SJSA1 (cell line): ENCODE measurements at places on chromosomes 4 and X. TPM values are rescaled to one million over a fixed set of nuclear protein-coding genes. Genes with fewer than 3 reads are reported as not detected.

EDA gene
- not detected in 2 replicates for total RNA-seq

COL25A1 gene
- 0.16 and 0.42 TPM in 2 replicates for total RNA-seq

ABLIM2 gene
- total RNA-seq, result 0.13 TPM in 1 of 2 replicates, not detected in the other

FABP2 gene
- total RNA-seq, result not detected in 2 replicates

RHOXF1 gene
- not detected in 2 replicates for total RNA-seq

FGF5 gene
- 2.5 and 6.4 TPM in 2 replicates for total RNA-seq

STAP1 gene
- total RNA-seq, result not detected in 2 replicates

ZAR1 gene
- not detected in 2 replicates for total RNA-seq

TBC1D25 gene
- total RNA-seq, result 6.5 and 24.1 TPM in 2 replicates

GLOD5 gene
- total RNA-seq, result not detected in 2 replicates

S100G gene
- total RNA-seq, result not detected in 2 replicates

ZNF330 gene
- 52.9 and 64.8 TPM in 2 replicates for total RNA-seq

DNA sequence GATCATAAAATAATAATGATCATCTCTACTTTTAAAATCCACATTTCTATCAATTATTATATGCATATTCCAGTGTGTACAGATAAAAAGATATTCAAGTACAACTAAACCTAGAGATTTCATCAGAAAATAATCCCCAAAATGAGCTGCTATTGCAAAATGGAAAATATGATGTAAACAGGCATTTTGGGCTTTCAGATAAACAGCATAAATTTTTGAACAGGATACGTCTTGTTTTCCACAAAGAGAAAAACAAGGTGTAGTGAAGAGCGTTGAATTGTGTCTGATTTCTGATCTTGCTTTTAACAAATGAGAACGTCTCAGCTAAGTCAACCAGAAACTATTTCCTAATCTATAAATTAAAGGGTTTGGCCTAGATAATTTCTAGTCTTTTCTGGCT lies 349.6 kb upstream of the FTHL17 start:
- no peak for DNase-seq
- no peaks in the 10 kb centered on the region for H3K27me3 ChIP-seq
- H3K27ac ChIP-seq, result no peak overlapping the region
- no peaks in the 10 kb centered on the region for H3K36me3 ChIP-seq

DNA sequence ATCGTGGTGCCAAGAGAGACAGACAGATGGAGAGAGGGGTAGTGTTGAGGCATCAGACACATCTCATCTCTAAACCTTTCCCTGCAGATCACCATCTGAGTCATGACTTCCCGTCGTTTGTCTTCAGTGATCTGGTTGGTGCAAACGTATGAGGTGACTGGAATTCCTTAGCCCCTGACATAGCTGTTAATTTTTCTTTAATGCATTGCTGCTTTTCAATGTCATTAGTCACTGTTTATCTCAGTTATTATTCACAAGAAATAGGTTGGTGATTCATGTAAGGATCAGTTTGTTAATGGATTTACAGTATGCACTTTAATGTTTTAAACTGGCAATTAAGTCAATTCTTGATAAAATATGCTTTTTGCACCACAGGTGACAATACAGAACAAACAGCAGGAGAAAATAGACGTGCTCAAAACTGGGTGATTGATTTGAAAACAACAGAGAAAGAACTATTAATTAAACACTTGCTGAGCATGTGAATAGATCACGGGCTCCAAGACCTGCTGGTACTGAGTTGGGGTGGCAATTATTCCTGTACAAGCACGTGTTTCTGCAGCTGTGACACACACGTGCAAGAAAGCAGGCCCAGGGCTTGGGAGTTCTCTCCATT lies 1.3 kb upstream of the TMEM154 start:
- peaks cover 14% of the 10 kb centered on the region for H3K4me1 ChIP-seq
- H3K27me3 ChIP-seq, result no peaks in the 10 kb centered on the region; the same call in 1 of the 2 replicates
- H3K27ac ChIP-seq, result no peak overlapping the region
- H3K4me3 ChIP-seq, result no peak overlapping the region

GRCh38 chr4:152460488-152460887 lies 75.4 kb downstream of the FBXW7 start:
- DNase-seq, result no peak
- H3K4me3 ChIP-seq, result no peak overlapping the region
- no peak overlapping the region for H3K27ac ChIP-seq
- H3K36me3 ChIP-seq, result no peaks in the 10 kb centered on the region

GRCh38 chr4:107006218-107006617 lies 29.9 kb downstream of the DKK2 start:
- H3K4me3 ChIP-seq, result no peak overlapping the region
- no peaks in the 10 kb centered on the region for H3K27me3 ChIP-seq
- H3K4me1 ChIP-seq, result no peaks in the 10 kb centered on the region
- H3K36me3 ChIP-seq, result no peaks in the 10 kb centered on the region
- DNase-seq, result no peak

DNA sequence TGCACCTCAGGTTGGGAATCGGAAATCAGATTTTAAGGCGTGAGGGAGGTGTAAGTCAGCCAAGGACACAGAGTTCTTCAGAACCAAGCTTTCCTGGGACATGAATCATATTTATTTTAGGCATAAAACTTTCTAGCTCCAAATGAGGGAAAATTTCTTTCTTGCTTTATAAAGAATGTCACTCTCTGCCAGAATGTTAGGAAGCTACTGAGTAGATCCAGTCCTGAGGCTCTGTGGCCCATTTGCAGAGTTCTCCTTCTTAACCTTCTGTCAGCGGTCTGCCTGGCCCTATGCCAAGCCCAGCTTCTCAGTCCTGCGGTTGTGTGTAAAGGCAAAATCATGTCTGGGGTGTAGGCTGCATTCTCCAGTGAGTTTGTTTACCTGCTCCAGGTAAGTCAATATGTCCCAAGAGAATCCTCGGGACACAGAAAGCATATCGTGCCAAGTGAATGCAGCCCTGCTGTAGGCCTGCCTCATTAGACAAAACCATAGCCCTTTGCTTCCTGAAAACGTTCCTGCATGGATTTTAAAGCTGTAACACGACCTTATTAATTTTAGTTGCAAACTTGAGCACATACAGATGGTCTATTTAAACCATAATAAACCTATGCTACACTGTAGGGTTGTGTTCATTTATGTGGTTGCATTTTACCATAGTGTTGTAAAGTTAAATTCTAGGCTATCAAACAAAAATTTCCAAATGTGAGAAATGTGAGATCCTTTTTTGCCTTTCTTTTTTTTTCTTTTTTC lies 29.2 kb upstream of the CCNI start:
- H3K27ac ChIP-seq, result no peak overlapping the region
- peaks cover 5% of the 10 kb centered on the region; the same call in 1 of the 2 replicates for H3K27me3 ChIP-seq
- H3K36me3 ChIP-seq, result no peaks in the 10 kb centered on the region
- no peaks in the 10 kb centered on the region for H3K4me1 ChIP-seq
- H3K4me3 ChIP-seq, result no peak overlapping the region

GRCh38 chr4:39664828-39665731 lies 26.4 kb upstream of the SMIM14 start:
- no peaks in the 10 kb centered on the region for H3K36me3 ChIP-seq
- peaks cover 10% of the 10 kb centered on the region for H3K4me1 ChIP-seq
- no peak overlapping the region for H3K4me3 ChIP-seq
- DNase-seq, result peak; percentile 27
- no peak overlapping the region for H3K27ac ChIP-seq

DNA sequence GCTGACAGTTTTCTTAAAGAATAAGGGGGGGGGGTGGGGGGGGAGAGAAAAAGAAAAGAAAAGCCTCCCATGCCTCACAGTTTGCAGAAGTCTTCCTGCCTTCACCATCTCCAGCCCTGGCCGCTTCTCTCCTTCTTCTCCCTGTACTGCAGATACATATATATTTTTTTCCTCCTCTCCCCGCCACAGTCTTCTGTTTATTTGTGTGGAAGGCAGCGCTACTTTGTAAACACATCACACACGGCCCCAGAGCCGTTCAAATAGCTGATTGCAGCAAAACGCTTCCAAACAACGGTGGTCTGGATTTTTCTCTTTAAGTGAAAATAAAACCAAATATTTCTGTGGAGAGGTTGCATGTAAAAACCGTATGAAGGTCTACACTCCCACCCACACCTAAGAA lies 732 bp downstream of the NLGN4X start:
- H3K4me1 ChIP-seq, result no peaks in the 10 kb centered on the region
- no peak for DNase-seq
- no peak overlapping the region for H3K27ac ChIP-seq
- no peaks in the 10 kb centered on the region for H3K27me3 ChIP-seq
- H3K36me3 ChIP-seq, result no peaks in the 10 kb centered on the region

GRCh38 chrX:53280331-53281320 lies 758 bp downstream of the IQSEC2 start:
- peaks cover 14% of the 10 kb centered on the region for H3K4me1 ChIP-seq
- H3K27me3 ChIP-seq, result no peaks in the 10 kb centered on the region
- H3K27ac ChIP-seq, result peak overlapping the region; percentile 43; the same call in 1 of the 2 replicates
- no peaks in the 10 kb centered on the region for H3K36me3 ChIP-seq

DNA sequence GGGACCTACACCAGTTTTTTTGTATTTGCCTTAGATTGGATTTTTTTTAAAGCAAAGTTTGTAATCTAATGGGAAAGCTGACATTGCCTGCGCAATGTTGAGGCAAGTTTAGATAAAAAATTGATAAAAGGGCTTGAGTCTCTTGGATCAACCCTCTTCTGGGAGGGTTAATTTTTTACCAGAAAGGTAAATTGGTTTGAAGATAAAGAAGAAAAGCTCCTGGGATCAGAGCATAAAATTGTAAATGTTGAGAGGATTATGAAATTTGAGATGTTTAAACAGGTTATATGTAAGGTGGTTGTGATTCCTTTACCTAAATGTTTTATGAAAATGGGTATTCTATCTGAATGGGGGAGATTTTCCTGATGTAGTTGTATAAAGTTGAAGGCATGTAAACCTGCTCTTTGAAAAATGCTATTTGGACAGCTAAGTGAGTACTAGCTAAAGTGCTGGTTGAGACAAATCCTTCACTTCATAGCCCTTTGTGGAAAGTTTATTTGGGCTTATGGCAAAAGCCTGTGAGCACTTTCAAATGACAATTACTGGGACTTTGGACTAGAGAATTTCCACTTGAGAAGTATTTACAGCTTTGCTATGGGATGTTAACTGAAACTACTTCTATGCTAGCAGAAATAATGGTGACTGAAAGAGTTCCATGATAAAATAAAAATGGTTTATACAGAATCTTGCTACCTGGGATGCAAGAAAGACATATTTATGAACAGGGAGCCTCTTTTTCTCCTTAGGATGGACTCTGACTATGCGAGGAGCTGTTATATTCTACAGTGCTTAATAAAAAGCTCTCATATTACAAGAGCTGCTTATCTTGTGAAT lies 56.2 kb downstream of the UGT2B10 start:
- H3K27me3 ChIP-seq, result no peaks in the 10 kb centered on the region
- no peak for DNase-seq
- H3K36me3 ChIP-seq, result no peaks in the 10 kb centered on the region
- no peak overlapping the region for H3K27ac ChIP-seq
- no peaks in the 10 kb centered on the region for H3K4me1 ChIP-seq
- H3K4me3 ChIP-seq, result no peak overlapping the region

GRCh38 chr4:84958434-84958833 lies 8.1 kb downstream of the WDFY3 start:
- no peak for DNase-seq
- no peak overlapping the region for H3K27ac ChIP-seq
- no peak overlapping the region for H3K4me3 ChIP-seq
- no peaks in the 10 kb centered on the region for H3K27me3 ChIP-seq

DNA sequence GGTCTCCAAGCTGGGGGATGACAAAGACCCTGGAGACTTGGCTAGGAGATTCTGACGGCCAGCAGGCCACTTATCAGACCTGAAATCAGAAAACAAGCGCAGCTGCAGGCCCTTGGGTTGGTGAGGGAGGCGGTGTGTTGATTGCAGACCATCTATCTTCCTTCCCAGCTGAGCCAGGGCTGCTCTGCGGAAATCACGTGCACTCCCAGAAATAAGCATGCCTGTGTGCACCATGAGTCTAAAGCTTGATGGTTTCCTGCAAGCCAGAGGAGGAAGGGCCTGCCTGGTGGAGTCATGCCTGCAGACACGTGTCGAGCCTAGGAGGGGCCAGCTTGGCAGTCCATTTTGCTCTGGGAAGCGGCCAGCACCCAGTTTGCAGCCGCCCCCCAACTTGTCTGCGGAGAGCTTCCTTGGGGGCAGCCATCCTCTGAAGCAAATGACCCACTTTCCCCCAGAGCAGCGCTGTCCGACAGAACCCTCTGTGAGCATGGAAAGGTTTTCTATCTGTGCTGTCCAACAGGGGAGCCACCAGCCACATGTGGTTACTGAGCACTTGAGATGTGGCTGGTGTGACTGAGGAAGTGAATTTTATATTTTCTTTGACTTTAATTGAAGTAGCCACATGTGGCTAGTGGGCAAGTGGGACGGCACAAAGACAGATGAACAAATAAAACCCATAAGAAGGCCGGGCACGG lies 175.7 kb upstream of the BCOR start:
- H3K27me3 ChIP-seq, result no peaks in the 10 kb centered on the region
- no peak overlapping the region for H3K27ac ChIP-seq
- no peak overlapping the region for H3K4me3 ChIP-seq
- no peaks in the 10 kb centered on the region for H3K36me3 ChIP-seq
- no peak for DNase-seq

DNA sequence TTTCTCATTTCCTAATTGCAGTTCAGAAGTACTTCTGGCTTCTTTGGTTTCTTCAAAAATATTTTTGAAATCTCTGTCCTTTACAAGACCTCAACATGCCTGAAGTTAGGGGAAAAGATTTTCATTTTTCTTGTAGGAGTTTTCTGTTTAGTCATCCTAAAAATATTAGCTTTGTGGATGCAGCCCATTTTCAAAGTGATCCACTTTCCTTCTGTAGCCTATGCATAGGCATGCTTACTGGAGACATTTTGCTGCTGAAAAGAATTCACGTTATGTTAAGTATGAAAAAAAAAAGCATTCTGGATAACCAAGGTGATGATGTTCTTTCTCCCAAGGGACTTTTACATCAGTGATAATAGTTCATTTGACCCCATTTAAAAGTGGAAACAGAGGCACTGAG lies 245.6 kb downstream of the THOC2 start:
- H3K4me1 ChIP-seq, result no peaks in the 10 kb centered on the region
- H3K27ac ChIP-seq, result no peak overlapping the region
- no peaks in the 10 kb centered on the region for H3K27me3 ChIP-seq
- no peaks in the 10 kb centered on the region for H3K36me3 ChIP-seq
- no peak for DNase-seq
- no peak overlapping the region for H3K4me3 ChIP-seq

DNA sequence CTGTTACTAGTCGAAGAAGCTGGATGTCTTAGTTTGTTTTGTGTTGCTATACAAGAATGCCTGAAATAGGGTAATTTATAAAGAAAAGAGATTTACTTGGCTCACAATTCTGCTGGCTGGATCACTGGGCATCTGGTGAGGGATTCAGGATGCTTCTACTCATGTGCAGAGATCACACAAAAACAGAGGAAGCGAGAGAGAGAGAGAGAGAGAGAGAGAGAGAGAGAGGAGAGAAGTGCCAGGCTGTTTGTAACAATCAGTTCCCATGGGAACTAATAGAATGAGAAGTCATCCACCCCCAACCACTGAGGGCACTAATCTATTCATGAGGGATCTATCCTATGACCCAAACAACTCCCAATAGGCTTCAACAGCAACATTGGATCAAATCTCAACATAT lies 66.2 kb upstream of the FAM9A start:
- no peak for DNase-seq
- H3K4me1 ChIP-seq, result peaks cover 4% of the 10 kb centered on the region
- H3K27ac ChIP-seq, result no peak overlapping the region
- no peak overlapping the region for H3K4me3 ChIP-seq
- no peaks in the 10 kb centered on the region for H3K36me3 ChIP-seq
